Smooth muscle cell of the brain vasculature (primary cell): ENCODE measurements at places on chromosomes 4 and X.
A peak's percentile ranks its signal among the peaks of the same experiment; 100 is the strongest.

DNA sequence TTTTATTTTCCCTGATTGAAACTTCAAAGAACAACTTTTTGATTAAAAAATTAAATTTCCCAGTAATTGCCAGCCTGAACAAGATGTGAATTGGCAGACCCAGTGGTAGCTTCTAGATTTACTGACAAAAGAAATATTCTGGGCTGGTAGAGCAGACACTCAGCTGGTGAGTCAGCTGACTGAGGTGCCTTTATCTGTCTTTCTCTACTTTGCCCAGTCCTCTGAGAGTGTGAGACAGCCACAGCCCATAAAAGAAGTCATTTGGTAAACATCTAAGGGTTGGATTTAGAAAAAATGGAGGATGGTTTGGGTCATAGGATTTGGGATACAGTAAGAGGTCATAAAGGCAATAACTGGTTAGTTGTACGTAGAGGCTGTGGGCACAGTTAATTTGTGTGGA, 54.5 kb downstream of the CCSER1 start:
- no peak for DNase-seq

DNA sequence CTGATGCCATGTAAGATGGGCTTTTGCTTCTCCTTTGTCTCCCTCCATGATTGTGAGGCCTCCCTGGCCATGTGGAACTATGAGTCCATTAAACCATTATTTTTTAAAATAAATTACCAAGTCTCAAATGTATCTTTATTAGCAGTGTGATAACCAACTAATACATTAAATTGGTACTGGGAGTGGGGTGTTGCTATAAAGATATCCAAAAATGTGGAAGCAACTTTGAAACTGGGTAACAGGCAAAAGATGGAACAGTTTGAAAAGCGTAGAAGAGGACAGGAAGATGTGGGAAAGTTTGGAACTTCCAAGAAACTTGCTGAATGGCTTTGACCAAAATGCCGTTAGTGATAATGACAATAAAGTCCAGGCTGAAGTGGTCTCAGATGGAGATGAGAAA, 526.7 kb downstream of the SH3BGRL start:
- DNase-seq: no peak

- DNase-seq: peak; percentile 76
These were observed at the start of gene SNX12 for GRCh38 chrX:71068044-71068918. SNX12 (minus strand) TSS chrX:71068334; CDS start chrX:71068306, 28 bp downstream.

DNA sequence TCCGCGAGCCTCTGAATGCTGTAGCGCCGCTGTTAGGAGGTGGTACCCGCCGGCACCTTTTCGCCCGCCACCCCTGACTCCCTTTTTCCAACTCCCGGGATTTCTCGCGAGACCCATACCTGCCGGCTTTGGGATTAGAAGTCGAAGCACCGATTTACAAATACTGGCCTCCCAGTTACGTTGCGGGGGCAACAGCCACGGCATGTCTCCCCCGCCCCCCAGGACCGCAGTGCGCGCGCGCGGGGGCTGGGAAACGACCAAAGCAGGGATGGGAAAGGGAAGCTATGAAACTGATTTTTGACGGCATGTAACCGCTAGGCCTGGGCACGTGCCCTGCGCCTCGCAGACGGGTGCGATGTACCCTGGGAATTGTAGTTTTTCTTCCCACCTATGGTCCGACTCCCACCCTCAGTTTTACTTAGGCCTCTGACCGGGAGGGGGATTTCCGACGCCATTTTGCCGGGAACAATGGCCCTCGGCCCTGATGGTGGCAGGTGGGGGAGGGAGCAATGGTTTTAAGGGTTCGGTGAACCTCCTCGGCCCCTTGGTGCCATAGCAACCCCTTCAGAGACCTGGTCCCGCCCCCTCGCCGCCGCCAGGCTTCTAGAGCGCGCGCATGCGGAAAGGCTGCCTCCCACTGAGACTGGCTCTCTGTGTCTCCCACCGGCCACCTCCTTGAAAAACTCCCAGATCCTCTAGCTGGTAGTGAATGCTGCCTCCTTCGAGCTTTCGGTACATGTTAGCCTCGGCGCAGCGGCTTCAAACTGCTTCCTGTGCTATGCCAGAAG, 772 bp upstream of the WNK3 start:
- DNase-seq: peak; percentile 26

GRCh38 chr4:42915484-42915883, 23.0 kb downstream of the GRXCR1 start:
- no peak for DNase-seq

- no peak for DNase-seq
These were observed 241.1 kb downstream of the GRXCR1 start for GRCh38 chr4:43133566-43133965.

GRCh38 chrX:34557733-34558132, 99.4 kb downstream of the TMEM47 start:
- DNase-seq: no peak

DNA sequence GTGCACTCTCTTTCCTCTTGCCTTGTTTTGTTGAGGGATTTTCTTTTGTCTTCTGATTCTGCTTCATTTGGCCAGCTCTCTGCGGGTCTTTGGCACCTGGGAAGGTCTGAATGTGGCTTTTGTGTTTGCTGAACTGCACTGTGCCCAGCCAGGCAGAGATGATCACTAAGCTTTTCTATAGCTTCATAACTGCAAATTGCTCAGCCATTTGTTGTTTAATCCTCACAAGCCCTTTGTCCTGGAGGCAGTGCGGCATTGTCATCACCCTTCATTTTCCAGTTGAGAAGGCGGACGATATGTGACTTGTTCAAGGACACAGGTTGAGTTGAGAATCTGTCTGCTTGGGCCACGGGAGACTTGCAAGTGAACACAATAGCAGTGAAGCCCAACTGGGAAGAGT, 46.0 kb upstream of the SFRP2 start:
- DNase-seq: no peak

DNA sequence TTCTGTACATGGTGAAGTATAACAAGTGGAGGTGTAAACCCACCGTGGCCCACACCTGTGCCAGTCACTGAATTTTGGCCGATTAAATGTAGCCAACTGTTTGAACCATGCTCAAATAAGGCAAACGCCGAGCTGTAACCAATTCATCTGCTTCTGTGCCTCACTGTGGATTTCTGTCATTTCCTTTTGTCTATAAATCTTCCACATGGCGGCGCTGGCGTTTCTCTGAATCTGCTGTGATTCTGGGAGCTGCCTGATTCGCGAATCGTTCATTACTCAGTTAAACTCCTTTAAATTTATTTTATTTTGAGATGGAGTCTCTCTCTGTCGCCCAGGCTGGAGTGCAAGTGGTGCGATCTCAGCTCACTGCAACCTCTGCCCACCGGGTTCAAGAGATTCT, 19.2 kb downstream of the SUPT20HL2 start:
- DNase-seq: no peak

DNA sequence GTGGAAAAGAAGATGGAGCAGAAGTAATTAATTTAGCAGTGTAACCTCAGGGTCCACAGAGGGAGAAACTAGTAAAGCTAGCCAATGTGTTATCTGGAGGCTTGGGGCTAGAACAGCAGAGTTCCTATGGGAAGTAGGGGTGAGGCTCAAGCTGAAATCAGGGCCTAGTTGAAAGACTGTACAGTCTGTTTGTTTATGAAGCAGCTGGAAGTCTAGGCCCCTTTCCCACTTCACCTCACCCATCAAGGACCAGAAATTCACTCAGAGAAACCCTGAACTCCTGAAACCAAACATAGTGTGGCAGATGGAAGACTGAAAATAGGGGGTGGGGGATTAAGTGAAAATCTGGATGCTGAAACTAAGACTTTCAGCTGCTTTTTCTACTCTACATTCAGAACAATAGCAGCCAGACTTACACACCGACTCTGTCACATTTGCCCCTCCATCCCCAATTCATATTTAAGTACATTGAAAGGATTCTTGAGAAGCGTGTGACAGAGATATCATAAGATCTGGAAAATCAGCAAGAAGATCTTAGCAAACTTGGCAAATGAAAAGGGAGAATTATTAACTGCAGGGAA, 32.6 kb upstream of the FAM241A start:
- DNase-seq: no peak

DNA sequence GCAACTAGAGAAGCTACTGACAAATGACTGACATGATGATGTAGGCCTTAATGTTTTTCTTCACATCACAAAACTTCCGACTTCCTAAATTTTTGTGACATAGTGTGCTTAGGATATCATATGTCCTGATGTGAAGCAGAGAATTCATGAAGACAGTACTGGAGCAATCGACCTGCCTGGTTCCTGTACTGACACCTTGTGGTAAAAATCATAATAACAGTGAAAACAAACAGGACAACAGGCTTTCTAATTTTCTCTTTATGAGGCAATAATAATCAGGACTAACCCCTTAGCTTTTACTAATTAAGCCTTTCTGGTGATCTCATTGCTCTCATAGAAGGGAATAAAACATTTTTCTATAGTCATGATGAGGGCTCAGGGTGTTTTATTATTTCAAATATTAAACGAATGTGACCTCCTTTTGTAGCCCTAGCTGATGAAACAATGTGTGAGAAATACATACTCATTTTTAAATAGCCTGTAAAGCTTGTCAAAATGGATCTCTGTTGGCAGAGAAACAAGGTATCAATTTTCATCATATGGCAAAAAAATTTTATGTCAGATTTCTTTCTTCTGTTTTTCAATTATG, 158.4 kb downstream of the TENT5D start:
- DNase-seq: no peak

DNA sequence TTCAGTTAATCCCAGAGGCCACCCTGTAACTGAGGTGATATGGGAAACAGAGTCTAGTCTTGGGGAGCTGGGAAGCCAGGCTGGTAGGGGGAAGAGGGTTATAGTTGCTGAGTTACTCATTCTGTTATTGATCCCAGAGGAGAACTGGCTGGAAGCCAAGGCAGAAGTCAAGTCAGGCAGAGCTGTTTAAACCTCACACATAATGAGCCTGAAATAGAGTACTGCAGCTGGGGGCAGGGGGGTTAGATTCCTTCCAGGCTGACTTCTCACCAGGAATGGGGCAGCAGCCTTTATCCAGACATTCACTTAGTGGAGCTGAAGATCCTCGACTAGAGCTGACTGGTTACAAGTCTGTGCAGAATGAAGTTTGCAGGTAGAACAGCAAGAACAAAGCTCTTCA, 144.9 kb downstream of the C4orf33 start:
- no peak for DNase-seq

GRCh38 chr4:39521253-39521919, 5.9 kb downstream of the UGDH start:
- no peak for DNase-seq

DNA sequence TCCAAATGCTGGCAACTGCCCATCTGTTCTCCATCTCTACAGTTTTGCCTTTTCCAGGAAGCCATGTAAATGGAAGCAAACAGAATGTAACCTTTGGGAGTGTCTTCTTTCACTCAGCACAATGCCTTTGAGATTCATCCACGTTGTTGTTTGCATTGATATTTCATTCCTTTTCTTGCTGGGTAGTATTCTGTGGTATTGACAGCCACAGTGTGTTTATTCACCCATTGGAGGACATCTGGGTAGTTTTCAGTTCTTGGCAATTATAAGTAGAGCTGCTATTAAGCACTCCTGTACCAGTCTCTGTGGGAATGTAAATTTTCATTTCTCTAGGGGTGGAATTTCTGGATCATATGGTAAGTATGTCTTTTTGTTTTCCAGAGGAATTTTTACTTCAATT, 194.3 kb upstream of the RPS6KA3 start:
- DNase-seq: no peak

DNA sequence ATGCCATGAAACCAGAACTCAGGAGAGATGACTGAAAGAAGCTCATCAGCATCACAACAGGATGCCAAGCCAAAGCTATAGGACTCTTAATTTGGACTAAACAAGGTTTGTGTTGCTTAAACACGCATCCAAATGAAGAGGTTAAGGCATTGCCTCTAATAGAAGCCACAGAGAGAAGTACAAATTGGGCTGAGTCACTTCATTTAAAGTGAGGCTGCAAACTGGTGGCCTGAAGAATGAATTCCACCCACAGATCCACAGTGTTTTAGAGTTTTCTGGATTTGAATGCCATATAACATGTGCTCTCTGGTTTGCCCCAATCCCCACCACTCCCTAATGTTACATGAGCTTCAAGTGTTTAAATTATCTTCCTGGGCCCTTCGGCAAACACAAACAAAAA, 103.5 kb downstream of the FIP1L1 start:
- no peak for DNase-seq

DNA sequence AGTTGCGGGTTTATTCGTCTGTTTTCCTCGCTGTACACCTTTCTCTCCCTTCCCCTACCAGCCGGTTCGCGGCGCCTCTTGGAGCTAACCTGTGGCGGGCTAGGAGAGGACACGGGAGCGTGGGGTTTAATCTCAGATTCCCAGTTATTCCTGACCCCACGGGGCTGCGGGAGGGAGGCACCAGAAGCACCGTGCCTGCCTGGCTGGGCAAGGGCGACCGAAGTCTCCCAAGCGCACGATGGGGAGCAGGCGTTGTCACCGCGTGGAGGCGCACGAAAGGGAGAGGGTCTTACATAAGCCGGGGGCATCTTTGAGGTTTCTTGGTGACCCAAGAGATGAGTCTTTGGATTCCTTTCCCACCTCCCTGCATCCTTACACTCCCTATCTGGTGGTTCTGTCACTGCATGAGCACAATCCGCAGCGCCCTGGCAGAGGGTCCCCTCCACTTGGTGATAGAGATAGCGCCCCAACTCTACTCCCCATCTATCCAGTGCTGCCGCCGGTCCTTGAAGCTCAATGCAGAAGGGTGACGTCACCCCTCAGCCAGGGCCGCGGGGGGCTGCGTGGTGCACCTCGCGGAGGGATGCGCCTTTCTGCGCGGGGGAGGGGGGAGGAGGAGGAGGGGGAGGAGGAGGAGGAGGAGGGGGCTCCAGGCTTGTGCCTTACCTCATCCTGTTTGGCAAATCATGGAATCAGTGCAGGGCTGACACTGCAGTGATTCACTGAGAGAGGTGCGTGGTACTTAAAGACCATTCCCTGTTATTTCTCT, 793 bp downstream of the TSPAN7 start:
- DNase-seq: no peak

DNA sequence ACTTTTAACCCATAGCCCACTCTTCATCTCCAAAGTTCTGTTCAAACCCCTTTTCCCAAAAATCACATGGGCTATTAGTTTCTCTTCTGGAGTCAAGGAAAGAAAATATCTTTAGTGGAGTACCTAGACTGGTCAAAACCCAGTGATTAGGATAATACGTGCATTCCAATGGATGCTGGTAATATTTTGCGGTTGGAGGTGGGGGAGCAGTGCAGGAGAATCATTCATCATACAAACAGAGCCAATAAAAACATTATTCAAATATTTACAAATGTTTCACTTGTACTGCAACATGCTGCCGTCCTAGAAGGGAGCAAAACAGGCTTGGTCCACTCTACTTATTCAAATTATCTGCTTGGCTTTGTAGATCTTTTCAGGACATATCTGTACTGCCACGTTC, 57.2 kb upstream of the RAB9B start:
- DNase-seq: no peak
